ENCODE measurements at places on chromosomes 3 and 15.

GRCh38 chr15:100275641-100276040, 66.1 kb downstream of the ADAMTS17 start:
- no peak for DNase-seq

DNA sequence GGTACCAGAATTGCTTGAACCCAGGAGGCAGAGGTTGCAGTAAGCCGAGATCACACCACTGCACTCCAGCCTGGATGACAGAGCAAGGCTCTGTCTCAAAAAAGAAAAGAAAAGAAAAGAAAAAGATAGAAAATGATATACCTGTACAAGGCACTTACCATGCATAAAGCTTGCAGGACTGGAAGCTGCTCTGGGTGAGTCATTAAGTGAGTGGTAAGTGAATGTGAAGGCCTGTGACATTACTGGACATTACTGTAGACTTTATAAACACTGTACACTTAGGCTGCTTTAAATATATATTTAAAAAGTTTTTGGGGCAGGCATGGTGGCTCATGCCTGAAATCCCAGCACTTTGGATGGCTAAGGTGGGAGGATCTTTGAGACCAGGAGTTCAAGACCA, 99.2 kb downstream of the SLMAP start:
- DNase-seq = no peak

DNA sequence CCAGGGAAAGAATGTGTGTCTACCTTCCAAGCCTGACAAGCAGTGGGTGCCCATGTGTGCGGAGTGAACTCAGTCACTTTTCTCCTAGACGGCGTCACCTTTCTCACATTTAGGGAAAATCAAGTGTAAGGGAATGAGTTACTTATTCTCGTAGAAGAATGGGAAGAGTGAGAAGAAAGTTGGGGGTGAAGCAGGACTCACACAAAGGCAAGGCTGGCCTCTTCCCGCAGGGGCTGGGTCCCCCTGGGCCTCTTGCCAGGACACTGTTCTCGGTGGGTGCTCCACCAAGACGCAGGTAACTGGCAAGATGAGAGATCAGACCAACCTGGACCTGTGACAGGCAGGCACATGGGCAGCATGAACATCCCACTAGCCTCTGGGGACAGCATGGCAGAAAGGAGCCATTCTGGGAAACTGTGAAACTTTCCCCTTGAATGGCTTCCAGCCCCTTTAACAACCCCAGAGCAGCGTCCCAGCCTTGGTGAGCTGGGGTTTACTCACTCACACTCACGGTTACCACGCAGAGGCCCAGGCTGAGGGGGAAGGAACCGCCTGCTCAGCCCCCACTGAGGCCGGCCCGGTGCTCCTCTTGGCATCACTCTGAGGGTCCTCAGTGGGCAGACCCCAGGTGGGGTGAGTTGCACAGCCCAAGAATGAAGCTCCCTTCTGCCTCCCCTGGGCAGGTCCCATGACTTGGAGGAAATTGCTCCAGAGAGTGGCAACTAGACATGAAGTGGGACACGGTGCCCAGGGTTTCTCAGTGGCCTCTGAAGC, 15.0 kb upstream of the SRP14 start:
- no peak for DNase-seq

- no peak for DNase-seq
Measured at GRCh38 chr15:52503788-52504496, 24.7 kb downstream of the MYO5A start.

DNA sequence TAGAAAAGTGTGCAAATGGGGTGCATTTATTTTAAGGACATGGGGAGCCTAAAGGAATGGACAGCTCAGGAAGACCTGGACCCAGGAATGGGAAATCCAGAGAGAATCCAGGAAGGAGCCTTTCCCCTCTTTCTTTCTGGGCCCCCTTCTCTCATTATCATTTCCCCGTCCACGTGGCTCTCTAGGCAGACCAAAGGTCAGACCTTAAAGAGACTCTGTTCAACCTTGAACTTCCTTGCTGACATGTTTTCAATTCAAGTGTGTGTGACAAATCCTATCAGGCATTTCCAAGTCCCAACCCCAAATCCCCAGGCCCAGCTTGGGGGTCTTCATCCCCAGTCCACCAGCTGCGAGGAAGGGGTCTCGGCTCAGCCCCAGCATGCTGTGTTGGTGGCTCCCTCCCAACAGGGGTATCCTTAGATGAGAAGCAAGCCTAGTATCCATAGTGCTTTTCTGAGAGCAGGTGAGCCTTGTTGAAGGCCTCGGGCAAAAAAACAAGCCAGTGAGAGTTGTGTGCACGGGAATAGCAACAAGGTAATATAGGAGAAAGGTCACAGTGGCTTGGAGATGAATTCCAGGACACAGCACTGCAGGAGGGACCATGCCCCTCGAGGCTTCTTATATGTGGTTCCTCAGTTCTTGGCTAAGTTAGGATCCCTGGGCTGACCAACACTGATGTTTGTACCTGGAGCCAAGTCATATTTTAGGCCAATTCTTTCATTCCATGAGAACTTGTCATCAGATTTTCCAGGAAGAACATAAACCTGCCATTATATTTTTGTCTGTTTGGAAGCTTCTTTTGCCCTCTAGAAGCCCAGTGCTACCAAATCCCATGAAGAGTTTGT, 130.0 kb downstream of the ASB7 start:
- no peak for DNase-seq

DNA sequence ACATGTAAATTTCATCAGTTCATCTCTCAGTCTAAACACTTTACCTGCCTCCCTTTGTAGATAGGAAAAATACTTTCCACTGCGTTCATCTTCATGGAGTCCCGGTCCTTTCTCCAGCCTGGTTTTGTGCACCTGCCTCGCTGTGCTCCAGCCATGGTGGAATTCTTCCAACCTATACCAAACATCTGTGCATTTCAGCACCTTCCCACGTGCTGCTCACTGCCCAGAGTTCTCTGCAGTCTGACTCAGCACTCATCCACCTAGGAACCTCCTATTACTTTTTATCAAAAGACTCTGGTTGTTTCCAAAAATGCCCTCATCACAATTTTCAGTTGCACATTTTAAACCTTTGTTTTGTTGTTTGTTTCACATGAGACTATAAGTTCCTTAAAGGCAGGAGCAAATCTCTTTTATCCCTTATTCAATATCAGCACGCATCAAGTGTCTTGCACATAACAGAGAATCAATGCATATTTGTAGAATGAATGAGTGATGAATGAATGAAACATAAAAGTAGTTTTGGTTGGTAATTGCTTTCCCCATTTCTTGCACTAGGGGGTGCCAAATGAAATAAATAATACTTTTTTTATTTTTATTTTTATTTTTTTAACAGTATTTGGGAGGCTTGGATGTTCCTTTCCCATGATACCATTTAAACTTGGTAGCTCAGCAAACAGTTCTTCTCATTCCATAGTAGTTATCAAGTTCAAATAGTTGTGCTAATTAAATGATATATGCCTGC, 30.2 kb upstream of the ADAMTS9 start:
- no peak for DNase-seq

GRCh38 chr15:34815836-34816235, 20.5 kb upstream of the ACTC1 start:
- DNase-seq = no peak

GRCh38 chr3:124811436-124811835, 75.7 kb downstream of the ITGB5 start:
- DNase-seq = no peak

GRCh38 chr15:48644467-48644826, 1.1 kb downstream of the FBN1 start:
- DNase-seq = no peak

Data from HAP-1 (cell line).